ENCODE measurements at places on chromosomes 7 and 10.
A peak's percentile ranks its signal among the peaks of the same experiment; 100 is the strongest.

DNA sequence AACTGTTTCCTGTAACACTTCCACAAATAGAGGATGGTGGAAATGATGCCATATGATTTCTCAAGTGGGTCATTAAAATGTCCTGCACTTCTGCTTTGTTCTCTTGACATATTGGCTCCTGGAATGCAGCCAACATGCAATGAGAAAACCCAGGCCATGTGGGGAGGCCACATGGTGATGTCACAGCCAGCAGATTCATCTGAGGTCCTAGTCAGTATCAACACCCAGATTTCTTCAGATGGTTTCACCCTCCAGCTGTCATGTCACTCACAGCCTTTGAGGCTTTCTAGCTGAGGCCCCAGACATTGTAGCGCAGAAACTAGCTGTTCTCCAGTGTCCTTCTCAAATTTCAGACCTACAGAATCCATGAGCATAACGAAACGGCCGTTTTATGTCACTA is 102.3 kb upstream of the NUPR2 start:
- DNase-seq = no peak

GRCh38 chr10:101322266-101323108 is 31.5 kb upstream of the BTRC start:
- no peak for DNase-seq

DNA sequence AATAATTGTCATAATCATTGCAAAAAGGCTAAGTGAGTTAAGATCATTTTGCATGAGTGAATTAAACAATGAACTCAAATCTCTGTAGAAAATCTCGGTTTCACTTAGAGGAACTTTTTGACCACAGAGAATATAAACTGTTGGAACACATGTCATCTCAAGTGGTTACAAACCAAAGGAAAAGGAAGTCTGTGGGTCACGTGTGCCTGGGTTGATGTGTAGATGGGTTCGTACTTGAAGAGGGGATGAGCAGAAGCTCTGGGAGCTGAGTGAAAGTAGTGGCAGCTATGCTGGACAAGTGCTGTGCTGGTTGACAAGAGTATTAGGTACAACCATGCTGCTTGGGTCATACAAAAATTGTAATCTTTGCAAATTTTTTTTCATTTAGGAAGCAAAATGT is 35.0 kb downstream of the GLRX3 start:
- DNase-seq = peak; percentile 25

DNA sequence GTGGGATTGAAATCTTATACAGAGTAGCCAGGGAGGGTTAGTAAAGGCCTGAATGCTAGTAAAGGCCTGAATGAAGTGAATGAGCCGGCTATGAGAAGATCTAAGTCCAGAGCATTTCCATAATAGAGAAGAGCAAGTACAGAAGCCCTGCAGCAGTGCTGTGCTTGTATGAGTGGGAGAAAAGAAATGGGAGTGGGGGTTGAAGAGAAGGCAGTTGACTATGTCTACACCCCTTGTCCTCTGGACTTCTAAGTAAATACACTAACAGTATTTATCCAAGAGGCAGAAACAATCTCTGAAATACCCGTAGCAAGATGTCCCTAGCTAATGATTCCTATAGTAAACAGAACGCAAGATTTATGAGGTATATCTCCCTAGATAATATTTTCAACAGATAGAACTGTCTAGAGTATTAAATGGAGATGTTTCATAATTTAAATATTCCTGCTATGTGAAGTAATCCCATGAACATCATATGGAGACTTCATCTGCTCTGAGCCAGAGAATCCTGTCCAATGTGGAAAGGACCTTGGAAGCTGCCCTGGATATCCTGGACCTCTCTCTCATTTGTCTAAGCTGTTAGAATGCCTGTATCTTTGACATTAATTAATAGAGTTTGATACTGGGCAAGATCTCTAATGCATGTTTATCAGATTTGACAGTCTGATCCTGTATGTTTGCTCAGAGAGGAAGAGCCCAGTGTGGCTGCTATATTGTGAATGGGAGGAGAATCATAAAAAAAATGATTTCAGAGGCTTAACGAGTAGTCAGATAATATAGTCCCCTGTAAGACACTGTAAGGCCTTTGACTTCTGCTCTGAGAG is 171.6 kb downstream of the LRRN3 start:
- DNase-seq = no peak

- no peak for DNase-seq
Measured at GRCh38 chr10:49071160-49071761, 44.1 kb downstream of the VSTM4 start.

DNA sequence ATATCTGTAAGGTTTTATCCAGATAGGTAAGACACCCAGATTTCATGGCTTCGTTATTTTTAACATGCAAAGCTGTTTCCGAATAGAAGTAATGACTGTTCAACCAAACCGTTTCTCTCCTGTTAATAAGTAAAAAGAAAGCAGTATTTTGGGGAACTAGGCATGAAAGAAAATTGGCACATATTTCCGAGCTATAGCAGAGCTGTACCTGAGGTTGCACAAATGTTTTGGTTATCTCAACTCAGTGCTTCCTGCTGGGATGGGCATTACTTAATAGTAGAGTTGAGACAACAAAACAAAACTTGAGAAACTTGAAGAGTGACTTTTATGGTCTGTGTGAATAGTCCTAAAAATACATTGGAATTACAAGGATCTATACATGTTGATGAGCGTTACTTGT is 564.3 kb upstream of the SORCS1 start:
- DNase-seq = no peak

- no peak for DNase-seq
Measured at GRCh38 chr7:14321947-14322346, 332.5 kb upstream of the ETV1 start.

GRCh38 chr10:93180482-93180931 is 106.8 kb downstream of the CYP26A1 start:
- DNase-seq = no peak

DNA sequence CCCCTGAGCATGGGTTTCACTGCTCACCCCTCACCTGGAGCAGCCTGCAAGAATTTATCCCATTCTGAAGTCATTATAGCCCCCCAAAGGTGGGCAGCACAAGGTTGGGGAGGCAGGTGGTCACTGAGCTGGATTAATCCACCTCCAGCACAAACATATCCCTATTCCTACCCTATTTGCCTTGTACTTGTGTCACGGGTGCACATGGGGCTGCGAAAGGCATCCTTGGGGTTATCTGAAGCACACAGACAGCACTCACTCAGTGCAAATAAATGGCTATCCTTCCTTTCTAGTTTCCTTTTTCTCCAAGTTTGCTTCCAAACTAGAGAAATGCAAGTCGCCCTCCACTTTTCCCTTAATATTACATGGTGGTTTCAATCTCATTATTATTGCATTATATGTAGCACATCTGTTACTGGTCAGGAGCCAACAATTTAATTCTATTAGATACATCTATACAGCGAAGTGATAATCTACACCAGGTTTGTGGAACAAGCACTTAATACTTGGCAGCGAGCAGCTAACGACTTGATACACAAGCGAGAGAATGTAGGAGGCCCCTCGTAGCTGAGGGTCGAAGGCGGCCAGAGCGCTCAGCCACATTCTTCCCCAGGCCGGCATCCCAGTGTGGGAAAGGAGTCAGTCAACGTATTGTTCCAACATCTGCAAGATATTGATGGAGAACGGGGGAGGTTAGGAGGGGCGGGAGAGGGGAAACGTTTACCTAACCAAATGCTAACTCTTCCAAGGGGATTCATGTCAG is 121.3 kb upstream of the HABP2 start:
- DNase-seq = no peak

- no peak for DNase-seq
Measured at GRCh38 chr7:157977717-157978496, 609.7 kb downstream of the PTPRN2 start.

DNA sequence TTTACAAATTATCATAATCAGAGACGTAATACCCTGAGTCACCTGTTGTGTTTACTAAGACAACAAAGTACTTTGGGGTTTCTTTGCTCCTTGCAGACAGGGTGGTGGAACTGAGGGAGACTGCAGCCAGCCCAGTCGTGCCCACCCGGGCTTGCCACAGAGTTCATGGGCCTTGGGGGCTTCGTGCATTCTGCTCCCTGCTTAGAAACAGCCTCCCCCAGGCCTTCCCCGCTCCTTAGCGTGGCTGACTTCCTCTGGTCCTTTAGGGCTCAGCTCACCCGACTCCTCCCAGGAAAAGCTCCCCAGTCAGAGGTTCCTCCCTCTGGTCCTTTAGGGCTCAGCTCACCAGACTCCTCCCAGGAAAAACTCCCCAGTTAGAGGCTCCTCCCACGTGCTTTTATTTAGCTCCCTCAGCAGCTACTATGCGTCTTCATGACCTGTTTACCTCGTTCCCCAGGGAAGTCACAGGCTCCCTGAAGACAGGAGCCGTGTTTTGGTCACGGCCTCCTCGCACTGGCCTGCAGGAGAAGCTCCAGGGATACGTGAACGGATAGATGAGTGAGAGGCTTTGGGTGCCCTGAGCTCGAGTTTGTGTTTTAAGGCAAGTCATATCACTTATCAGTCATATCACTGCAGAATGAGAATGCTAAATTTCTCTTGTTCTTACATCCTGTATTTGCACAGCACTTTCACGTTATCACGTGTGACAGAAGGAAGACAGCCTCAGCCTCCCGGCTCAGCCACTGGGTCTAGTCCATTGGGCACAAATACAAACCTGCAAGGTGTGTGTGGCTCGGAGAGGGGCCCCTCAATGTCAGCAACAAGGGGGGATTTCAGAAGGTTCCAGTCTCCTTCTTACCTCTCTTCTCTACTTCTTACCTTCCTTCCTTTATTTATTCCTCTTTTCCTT is 52.7 kb upstream of the VIPR2 start:
- DNase-seq = no peak

DNA sequence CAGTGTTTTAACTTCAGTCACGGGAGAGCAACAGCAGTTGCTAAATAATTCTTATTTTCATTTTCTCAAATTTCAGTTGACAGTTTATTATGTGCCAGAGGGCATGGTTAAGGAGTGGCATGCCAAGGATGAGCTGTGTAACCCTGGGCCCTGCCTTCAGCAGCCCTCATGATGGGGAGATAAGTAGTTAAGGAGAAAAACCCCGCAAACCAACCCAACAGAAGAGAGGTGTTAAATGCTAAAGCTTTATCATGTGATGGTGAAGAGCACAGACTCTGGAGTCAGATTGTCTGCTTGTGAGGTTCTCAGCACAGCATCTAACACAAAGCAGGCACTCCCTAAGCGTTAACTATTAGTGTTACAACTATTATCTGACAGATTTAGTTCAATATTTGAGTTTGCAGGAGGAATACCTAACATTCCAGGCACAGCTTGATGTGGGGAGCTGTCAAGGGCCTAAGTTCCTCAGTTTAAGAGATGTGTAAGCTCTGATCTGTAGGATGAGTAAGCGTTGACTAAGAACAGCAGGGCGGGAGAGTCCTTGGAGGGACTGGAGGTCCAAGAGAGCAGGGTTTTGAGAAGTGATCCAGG is 29.6 kb downstream of the STAM start:
- no peak for DNase-seq

DNA sequence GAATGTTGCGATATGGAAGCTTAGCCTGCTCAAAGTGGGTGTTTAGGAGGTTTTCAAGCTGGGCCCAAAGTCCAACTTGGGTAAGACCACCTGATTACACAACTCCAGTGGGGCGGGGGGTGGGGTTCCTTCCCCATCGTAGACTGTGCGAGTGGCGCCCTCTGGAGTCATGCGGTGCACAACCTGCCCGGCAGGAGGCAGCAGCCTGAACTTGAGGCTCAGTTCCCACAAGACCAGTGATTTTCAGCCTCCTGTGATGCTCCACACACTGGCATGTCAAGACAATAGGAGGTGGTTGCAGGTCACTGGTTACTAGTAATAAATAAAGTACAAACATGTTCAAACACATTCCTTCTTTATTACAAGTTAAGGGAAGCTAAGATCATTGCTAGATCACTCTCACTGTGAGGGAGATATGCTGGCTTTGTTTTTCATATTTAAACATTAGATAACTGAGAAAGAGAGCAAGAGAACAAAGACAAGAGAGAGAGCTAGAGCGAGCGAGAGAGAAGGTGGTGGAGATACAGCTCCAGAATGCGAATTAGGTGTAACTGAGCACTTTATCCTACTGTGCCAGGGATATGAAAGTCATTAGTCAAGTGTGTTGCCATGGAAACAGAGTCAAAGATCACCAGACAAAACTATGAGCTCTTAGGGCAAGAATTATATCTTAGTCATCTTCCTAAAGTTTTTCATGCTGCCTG is 97.4 kb upstream of the BMPER start:
- DNase-seq = no peak

- no peak for DNase-seq
Measured at GRCh38 chr7:86867163-86867762, 192.2 kb downstream of the ELAPOR2 start.

DNA sequence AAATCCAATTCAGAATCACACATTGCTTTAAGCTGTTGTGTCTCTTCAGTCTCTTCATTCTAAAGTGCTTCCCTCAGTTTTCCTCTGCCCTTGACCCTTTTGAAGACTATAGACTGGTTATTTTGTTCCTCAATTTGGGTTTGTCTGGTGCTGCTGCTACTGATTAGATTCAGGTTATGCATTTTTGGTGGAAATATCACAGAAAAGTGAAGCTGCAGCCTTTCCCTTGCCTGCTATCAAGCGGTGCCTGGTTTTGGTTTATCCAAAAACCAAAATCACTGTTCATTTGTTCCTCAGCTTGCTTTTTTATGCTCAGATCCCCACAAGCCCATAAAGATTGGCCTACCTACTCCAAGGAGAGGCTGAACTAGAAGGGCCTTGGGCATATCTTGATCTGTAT is 55.2 kb downstream of the ELMO1 start:
- no peak for DNase-seq

- no peak for DNase-seq
Measured at GRCh38 chr7:82760831-82761230, 317.3 kb upstream of the CACNA2D1 start.

DNA sequence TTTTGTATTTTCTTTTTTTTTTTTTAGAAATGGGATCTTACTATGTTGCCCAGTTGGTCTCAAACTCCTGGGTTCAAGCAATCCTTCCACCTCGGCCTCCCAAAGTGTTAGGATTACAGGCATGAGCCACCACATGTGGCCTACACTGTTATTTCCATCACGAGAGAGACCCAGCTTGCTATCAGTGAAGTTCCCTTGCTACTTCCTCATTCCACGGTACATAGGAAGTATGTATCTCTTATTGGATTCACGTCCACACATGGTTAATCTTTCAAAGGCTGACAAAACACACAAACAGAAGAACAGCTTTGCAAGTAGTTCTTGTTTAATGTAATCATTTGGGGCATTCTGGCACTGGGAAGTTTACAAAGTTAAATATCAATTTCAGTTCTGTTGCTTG is 50.9 kb downstream of the DCLRE1A start:
- no peak for DNase-seq

GRCh38 chr7:23863209-23863787 is 153.3 kb downstream of the STK31 start:
- no peak for DNase-seq

GRCh38 chr10:130974166-130974565 is 337.4 kb downstream of the TCERG1L start:
- no peak for DNase-seq

- no peak for DNase-seq
Measured at GRCh38 chr10:28850784-28851183, 173.5 kb downstream of the BAMBI start.

GRCh38 chr7:80088705-80089104 is 45.9 kb upstream of the GNAI1 start:
- DNase-seq = no peak

- DNase-seq = no peak
Measured at GRCh38 chr7:158265743-158266080, 321.9 kb downstream of the PTPRN2 start.

GRCh38 chr7:99079104-99079503 is 64.8 kb downstream of the SMURF1 start:
- no peak for DNase-seq
